Dermis blood vessel endothelial cell (primary cell): ENCODE measurements at places on chromosomes 5 and 9.

- no peak for DNase-seq
These were observed 60.5 kb upstream of the TNFSF8 start for GRCh38 chr9:114990901-114991300.

GRCh38 chr5:166596043-166596442 is 1695.4 kb upstream of the WWC1 start:
- no peak for DNase-seq

GRCh38 chr5:56050551-56051255 is 55.9 kb upstream of the IL6ST start:
- DNase-seq: peak; percentile 85

DNA sequence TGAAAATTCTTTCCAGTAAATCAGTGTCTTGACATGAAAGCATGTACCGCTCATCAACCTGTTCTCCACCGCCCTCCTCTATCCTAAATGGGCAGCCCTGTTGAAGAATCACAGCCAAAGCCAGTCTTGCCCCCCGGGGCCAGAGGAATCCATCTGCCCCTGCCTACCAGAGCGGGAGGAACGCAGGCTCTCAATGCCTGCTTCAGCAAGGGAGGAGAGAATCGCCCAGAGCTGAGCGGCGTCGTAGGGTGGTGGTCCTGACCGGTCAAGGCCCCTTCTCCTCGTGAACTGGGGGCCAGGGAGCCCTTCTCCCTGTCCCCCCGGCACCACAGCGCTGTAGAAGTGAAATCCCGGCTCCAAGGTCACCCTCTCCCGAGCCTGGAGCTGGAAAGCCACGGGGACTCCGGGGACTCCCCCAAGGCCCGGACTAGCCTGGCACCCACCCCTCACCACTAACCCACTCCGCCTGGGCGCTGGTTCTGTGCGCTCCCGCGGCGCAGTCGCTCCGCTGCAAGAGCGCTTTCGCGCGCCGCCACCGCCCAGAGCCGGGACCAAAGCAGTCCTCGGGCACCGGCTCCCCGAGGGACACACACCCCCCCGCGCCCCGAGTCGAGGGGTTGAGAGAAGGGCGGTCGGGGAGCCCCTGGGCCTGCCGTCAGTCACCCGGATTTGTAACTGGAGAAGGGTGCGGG is 718 bp upstream of the TMEM215 start:
- DNase-seq: no peak

GRCh38 chr5:149618581-149619248 is 37.4 kb downstream of the ARHGEF37 start:
- DNase-seq: peak; percentile 87

GRCh38 chr5:50535393-50535792 is 94.3 kb upstream of the EMB start:
- no peak for DNase-seq

- peak; percentile 53 for DNase-seq
These were observed 835 bp downstream of the SRA1 start for GRCh38 chr5:140556438-140556837.

DNA sequence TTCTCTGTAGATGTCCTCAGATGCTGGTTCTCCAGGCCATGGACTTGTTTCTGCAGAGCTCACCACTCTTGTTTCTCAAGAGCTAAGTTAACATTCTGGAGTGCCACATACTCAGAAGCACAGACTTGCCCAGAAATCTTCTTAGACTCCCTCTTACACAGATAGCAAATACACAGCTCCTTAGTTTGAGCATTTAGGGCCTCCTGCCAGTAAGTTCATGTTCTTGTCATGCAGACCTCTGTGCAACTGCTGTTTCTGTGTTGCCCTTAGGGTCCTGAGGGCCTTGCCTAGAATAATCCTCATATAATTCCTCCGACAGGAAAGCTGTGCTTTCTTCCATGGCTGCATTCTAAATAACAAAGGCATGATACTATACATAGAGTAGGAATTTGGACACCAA is 1.3 kb upstream of the PTPDC1 start:
- no peak for DNase-seq

DNA sequence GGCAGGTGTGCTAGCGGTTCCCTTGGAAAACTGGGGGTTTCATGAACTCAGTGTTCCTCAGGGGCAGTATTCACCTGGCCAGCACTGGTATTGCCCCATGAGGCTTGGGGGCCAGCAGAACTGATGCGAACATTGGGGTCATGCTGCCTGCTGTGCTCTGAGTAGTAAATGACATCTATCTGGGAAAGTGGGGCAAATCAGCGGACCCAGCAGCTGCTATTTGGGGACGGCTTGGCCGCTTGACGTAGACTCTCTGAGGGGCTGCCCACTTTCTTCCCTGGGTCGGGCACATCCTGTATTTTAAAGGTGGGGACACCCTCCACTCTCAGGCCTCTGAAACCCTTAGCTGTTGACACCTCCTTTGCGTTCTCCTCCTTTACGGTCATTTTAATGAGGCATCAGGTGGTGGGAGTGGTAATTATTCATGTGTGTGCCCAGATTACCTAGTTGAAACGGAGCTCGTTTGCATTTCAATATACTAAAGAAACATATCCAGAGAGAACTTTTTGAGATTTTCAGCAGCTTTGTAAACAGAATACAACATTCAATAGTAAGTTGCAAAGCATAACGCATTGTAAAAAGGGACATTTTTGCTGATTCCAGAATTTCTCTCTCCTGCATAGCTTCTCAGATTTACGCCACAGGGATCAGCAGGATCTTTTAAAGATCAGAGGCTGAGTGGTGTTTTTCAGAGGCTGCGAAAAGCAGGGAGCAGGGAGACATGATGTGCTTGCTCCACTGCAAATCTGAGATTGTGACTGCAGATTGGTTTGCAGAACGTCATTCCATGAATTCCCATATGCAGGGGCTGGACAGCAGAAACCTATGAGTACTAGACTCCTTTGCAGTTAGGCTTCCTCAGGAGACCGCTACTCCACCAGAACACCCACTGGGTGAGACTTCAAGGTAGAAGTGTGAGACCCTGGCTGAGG is 56.8 kb upstream of the ZFR start:
- no peak for DNase-seq

- peak; percentile 56 for DNase-seq
These were observed 60.7 kb downstream of the HRH2 start for GRCh38 chr5:175718401-175719108.

DNA sequence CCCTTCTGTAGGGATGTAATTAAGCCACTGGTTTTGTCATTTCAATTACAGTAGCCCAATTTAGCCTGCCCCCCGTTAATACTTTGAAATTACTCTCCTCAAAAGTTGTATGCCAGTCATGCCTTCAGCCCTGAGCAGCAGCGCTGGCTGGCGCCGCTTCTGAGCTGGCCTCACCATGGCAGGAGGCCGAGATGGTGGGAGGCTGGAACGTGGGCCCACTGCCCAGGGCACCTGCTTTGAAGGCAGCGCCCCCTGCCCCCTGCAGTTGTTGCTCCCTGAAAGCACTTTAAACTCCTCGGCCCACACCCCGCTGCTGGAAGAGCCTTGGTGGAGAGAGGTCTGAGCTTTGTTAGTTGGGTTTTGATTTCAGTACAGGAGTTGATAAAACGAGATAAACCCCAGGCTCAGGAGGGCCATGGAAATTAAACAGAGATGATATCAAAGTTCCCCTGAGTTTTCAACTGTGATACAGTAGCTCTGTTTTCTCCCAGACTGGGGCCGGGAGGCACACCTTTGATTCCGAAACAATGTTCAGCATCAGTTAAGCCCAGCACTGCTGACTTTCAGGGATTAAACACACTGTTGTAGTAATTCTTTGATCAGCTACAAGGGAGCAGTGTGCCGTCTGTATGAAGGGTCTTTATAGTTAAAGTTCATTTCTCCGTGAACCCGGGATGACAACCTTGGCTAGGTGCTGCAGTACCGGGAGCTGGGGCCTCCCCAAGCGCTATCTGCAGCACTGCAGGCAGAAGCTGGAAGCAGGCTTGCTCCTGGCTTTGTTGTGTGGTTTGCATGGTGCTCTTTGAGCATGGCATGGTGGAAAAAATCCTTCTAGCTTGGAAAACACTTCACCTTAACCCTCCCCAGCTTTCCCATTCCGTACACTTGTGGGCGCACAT is 9.5 kb downstream of the MVB12B start:
- DNase-seq: peak; percentile 52
